ENCODE measurements at places on chromosomes 11 and 22. TPM values are rescaled to one million over a fixed set of nuclear protein-coding genes. Genes with fewer than 3 reads are reported as not detected.

CASP1 gene
- 6.4 TPM for polyA plus RNA-seq

CASP5 gene
- not detected for polyA plus RNA-seq

OR5AN1 gene
- not detected for polyA plus RNA-seq

AASDHPPT gene
- 92.4 TPM for polyA plus RNA-seq

LUZP2 gene
- polyA plus RNA-seq, result 2.3 TPM

MYBPC3 gene
- 0.12 TPM for polyA plus RNA-seq

DEUP1 gene
- polyA plus RNA-seq, result 1.3 TPM

TEX54 gene
- polyA plus RNA-seq, result 0.17 TPM

MRGPRE gene
- not detected for polyA plus RNA-seq

B3GAT1 gene
- polyA plus RNA-seq, result 3.5 TPM

PRMT3 gene
- polyA plus RNA-seq, result 21.3 TPM

MUC6 gene
- 9.9 TPM for polyA plus RNA-seq

SHANK2 gene
- polyA plus RNA-seq, result 31.0 TPM

C22orf23 gene
- polyA plus RNA-seq, result 6.4 TPM

SCN2B gene
- polyA plus RNA-seq, result 4.4 TPM

TMEM135 gene
- 38.7 TPM for polyA plus RNA-seq

OR8A1 gene
- polyA plus RNA-seq, result 0.04 TPM

POU2AF3 gene
- 9.2 TPM for polyA plus RNA-seq

APOL3 gene
- 17.9 TPM for polyA plus RNA-seq

PATZ1 gene
- polyA plus RNA-seq, result 82.5 TPM

VSIG2 gene
- 5.2 TPM for polyA plus RNA-seq

UBE2L6 gene
- polyA plus RNA-seq, result 38.4 TPM

MPZL3 gene
- polyA plus RNA-seq, result 6.0 TPM

C11orf87 gene
- 0.16 TPM for polyA plus RNA-seq

FZD4 gene
- 70.8 TPM for polyA plus RNA-seq

SYVN1 gene
- polyA plus RNA-seq, result 49.8 TPM

MN1 gene
- polyA plus RNA-seq, result 6.7 TPM

PDE2A gene
- 15.5 TPM for polyA plus RNA-seq

MS4A12 gene
- not detected for polyA plus RNA-seq

MIOX gene
- polyA plus RNA-seq, result 17.7 TPM

PYGM gene
- polyA plus RNA-seq, result 2.3 TPM

MAPK11 gene
- polyA plus RNA-seq, result 7.4 TPM

Measured in right renal pelvis (tissue), 4 donors.